ENCODE measurements at places on chromosomes 1 and 21.

DNA sequence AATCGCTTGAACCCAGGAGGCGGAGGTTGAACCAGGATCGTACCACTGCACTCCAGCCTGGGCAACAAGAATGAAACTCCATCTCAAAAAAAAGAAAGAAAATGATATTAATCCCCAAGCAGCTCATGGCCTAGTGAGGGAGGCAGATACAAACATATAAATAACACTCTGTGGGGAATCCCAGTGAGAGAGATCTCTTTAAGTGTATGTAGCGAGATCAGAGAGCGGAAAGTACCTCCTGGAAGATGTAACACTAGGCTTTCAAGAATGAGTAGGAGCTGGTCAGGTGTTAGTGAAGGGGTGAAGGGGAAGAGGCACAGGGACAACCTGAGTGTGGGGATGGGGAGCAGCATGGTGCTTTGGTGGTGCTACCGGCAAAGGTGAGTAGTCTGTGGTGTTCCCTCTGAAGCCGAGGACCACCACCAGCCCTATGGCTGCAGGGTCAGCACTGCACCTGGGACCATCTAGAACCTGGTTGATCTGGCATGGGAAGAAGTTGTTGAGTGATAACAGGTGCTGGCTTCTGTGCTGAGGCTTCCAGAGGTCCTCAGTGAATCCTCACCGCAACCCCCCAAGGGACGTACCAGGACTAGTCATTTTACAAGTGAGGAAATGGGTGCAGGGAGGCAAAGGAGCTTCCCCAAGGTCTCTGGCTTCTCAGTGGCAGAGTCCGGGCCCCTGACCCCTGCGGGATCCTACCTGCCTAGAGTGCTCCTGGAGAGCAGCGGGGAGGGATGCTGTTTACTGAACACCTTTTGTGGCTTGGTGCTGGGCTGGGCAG lies 367.6 kb upstream of the VAMP3 start:
- no peak for DNase-seq

DNA sequence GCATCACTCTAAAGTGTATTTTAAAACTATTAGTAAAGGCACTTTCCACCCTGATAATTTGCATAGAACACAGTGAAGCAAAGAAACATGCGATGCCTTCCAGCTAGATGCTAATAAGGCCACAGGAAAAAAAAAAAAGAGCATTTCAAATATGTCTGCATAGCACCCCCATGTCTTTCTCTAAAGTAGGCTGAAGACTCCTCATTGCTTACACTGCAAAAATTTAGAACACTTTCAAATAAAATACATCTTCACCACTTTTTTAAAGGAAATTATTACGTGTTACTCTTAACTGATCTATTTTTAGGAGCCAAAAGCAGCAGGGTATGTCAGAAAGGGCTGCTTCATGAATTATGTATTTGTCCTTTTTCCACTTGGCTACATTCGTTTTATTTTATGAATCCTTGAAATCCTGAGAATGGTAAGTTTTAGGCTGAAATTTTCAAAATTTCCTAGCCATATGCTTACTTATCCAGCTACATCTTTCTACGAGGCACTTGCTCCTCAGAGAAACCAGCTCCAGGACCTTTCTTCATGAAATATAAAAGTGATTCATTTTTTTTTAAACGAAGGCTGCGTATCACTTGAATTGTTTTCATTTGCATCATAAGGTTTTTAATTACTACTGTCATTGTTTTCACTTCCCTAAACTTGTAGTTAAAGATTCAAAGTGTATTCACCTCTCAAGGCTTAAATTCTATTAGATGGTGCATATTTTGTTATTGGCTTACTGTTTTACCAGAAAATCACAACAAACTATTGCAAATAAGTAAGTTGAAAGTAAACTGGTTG lies 513.0 kb downstream of the PTPRC start:
- no peak for DNase-seq

GRCh38 chr1:3195480-3195815 lies 126.4 kb downstream of the PRDM16 start:
- DNase-seq: no peak

GRCh38 chr1:27585684-27586083 lies 18.3 kb downstream of the AHDC1 start:
- no peak for DNase-seq

DNA sequence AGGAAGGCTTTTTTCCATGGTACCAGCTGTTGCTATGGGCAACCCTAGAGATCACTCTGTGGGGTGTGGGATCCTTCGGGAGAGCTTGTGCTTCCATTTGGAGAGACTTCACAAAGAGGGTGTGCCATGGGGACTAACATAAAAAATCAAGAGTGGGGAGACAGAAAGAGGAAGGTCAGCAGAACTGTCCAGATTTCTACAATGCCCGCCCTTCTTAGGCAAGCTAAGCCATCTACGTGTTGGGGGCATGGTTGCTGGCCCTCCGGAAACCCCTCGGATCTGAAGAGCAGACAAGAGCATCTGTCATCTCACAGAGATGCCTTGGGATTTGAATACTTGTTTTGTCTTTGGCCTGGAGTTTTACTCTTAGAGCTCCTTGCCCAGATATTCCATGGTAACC lies 83.9 kb upstream of the ZNF648 start:
- no peak for DNase-seq

- no peak for DNase-seq
Measured at GRCh38 chr1:113269168-113269963, 120.9 kb upstream of the MAGI3 start.

- no peak for DNase-seq
Measured at GRCh38 chr1:227037121-227037520, 97.0 kb downstream of the COQ8A start.

GRCh38 chr1:1182491-1183220 lies 9.0 kb downstream of the TTLL10 start:
- no peak for DNase-seq

DNA sequence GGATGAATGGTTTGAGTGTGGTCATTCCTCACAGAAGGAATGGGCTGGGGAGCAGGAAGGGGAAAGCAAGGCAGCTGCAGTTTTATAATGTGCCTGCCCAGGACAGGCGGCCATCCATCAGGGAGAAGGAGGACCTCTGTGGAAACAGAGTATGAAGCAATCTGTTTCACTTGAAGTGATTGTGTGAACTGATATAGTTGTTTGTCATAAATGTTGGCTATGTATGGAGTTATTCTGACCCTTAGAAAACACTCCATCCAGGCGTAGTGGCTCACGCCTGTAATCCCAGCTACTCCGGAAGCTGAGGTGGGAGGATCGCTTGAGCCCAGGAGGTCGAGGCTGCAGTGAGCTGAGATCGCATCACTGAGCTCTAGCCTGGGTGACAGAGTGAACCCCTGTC lies 46.5 kb downstream of the NENF start:
- DNase-seq: no peak
